NCI-H1105 (cell line): ENCODE measurements at places on chromosomes 12 and 14.
A peak's percentile ranks its signal among the peaks of the same experiment; 100 is the strongest.

DNA sequence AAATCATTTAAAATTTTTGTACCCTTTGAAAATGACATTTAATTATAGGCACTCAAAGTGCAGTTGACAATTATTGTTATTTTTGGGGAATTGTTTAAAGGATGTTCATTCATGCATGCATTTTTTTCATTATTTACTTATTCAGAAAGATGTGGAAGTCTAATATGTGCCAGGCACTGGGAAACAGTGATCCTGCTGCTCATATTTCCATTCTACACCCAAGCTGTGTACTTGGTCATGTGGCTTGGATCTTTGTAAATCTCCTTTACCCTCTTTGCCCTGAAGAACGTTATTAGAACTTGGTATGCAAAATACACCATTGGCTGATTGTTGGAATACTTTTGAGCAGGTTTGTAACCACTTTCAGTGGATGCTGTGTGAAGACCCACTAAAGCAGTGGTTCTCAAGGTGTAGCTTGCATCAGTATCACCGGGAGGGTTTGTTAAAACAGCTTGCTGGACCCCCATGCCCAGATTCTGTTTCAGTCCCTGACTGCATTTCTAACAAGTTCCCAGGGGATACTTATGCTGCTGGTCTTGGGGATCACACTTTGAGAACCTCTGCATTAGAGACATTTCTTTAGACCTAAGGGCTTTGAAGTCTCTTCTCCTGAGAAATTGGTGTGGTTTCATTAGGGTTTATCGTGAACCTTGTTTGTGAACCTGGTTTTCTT is 47.5 kb downstream of the PRKCH start:
- DNase-seq: no peak

- DNase-seq: no peak
Measured at GRCh38 chr14:67952786-67953185, 133.2 kb downstream of the RAD51B start.

GRCh38 chr12:18343708-18344107 is 82.4 kb downstream of the PIK3C2G start:
- no peak for DNase-seq

DNA sequence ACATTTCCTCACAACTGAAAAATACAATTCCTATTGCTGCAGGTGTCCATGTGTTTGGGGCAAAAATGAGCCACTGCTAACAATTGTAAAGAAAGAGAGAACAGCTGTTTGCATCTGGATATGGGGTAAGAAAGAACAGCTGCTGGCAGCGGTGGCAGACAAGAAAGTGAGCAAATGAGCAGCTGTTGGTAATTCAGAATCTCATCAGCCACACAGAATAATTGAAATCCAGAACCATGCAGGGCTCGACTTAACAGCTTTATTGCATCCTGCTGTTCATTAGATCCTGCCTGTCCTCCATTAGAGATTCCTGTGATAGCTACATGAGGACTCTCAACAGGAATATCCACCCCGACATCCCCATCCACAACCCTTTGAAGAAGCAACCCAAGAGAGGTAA is 62.5 kb upstream of the TSPAN8 start:
- no peak for DNase-seq

DNA sequence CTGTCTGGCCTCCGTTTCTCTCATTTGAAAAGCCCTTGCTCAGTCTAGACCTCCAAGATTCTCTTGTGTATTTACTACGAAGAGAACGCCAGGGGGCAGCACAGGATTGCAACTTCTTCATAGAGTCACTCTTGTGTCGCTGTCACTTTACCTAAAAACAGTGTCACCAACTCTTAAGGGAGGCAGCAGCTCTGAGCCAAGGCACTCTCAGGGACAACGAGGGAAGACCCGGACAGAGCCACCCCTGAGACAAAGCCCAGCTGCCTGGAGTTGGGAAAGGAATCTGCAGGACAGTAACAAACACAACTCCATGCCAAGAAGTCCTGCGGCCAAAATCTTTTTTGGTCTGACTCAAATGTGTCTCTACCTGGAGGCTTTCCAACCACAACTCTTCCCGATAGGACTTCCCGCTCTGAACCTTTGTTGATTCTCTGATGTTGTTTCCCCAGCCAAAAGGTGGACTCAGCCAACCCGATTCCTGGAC is 9.6 kb upstream of the RPAP3 start:
- peak; percentile 85 for DNase-seq
